Activated T-helper 1 cell treated with anti-CD3 and anti-CD28 coated beads, Interleukin-2, amount 50 U/mL, for 16 hours (primary cell): ENCODE measurements at places on chromosomes 1 and 21.

GRCh38 chr1:93588206-93588605, 93.4 kb downstream of the BCAR3 start:
- no peak for DNase-seq

DNA sequence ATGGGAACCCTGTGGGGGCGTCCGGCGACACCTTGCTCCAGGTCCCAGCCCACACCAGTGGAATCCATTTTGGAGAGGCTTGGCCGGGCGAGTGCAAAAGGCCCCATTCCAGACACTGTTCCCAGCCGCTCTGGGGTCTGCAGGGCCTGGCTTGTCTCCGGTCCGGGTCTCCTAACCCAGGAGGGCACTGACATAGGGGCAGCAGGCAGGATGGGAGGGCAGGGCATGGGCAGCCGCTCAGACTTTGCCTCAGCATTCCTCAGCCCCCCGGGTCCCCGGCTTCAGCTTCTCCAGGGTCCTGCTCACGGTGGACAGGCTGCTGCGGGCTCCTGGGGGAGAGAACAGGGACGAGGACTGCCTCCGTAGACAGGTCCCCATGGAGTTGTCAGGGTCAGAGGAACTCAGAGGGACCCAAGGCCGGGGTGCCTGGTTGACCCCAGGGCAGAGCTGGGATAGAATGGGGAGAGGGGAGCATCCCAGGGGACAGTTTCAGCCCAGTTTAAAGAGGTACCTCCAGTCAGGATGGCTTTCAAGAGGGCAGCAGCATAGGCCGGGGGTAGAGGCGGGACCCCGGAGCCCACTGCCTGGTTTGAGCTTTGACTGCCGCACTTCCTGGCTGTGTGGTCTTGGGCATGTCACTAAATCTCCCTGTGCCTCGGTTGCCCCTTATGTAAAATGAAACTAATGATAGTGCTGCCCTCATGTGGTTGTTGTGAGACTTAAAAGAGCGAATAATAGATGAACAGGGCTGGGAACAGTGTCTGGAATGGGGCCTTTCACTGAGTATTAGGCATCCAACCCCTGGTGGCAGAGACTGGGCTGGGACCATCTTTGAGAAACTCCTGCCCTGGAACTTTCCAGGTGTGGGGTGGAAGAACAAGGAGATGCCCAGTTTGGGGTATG, 3.7 kb downstream of the KNCN start:
- DNase-seq = no peak

DNA sequence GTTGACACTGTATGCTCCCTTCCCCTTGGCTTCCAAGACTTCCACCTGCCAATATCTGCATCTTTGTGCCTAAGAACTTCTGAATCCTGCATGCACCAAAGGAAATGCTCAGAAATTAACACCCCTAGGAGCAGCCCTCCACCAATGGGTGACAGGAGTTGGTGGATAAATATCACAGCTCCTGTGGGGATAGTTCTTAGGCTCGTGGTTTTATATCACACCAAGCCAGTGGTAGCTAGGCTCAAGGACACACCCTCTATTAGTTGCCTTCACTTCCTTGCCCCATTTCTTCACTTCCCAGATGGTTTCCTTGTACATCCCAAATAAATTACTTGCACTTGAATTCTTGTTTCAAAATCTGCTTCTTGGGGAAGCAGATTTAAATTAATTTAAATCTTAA, 16.9 kb upstream of the CDC14A start:
- DNase-seq = no peak

GRCh38 chr1:106879538-106879937, 176.9 kb upstream of the PRMT6 start:
- no peak for DNase-seq

DNA sequence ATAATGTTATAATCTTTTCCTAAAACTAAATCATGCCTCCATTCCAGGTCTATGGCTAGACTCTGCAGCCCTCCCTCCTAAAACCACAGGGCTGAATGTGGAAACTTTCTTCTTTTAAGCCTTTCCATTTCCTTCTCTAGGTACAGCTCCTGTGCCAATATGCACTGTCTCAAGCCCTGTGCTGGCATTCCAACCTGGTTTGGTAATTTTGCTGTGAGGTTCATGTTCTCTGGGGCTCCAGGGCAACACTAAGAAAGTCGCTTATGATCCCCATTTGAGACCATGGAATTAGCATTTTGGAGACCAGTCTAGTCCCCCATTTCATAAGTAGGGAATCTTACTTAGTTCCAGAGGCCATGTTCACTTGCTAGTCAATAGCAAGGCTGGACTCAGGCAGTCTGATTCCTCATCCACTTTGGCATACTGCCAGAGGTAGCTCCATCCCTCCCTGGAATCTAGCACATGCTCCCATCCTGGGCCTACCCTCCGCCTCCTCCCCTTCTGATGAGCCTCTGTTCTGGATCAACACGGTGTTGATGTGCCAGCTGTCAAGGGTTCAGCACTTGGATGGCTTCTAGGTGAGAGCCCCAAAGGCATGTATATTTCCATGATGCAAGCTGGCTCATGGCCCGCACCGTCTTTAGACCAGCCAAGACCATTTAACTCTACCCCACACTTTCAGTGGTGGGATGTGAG, 36.5 kb downstream of the ZMYND12 start:
- no peak for DNase-seq

DNA sequence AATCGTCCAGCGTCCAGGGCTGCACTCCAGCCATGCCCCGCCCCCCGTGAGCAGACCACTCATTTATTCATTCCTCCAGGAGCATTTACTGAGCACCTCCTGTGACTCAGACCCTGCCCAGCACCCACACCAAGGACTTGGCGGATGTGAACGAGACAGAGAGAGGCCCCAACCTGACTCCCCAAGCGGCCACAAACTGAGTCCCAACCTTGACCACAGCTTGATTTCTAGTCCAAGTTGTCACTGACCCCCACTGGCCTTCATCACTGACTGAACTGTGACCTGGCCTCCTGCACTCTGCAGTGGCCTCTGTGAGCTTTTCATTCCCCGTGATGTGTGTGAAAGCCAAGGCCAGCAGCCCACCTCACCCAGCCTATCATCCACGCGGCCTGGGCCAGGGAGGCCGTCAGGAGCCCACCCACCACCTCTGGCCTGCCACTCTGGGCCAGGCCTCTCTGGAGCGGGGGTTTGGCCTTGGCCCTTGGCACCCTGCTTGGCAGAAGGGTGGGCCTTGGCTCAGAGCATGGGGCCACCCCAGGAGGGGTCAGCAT, 19.3 kb upstream of the RUNX3 start:
- no peak for DNase-seq

DNA sequence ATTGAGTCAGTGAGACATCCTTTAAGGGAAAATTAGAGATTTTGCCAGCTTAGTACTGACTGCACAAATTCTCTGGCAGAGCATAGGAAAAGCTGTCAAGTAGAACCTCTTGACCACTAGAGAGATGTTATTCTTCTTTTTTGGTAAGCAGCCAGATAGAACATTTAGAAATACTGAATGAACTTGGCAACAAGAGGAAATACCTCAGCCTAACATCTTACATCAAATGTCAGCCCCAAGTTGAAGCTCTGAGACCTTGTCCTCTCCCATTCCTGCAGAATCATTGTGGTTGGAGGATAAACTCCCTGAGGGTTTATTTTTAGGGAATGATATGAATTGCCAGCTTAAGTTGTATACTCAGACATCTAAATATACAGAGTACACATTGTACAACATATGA, 53.5 kb downstream of the MIGA1 start:
- DNase-seq = no peak

- no peak for DNase-seq
Observed at GRCh38 chr1:15706751-15707150, 22.6 kb downstream of the PLEKHM2 start.

DNA sequence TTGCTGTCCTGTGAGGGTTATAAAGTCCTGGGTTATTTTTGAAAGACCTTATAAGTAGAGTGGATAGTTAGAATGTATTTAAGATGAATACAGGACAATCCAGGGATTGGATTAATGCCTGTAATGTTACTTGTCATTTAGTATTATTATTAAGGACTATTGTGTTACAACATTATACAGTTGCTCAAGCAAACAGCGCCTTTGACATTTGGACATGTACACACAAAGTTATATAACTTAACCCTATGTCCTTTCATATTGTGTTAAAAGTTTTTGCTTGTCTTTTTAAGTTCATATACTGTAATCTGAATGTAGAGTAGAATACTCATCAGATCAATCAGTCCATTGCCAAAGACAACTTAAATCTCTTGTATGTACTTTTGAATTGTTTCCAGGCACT, 2.0 kb downstream of the PRKAA2 start:
- no peak for DNase-seq

- no peak for DNase-seq
Observed at GRCh38 chr1:241608379-241609033, 31.7 kb downstream of the CHML start.

GRCh38 chr1:41580021-41580420, 95.5 kb upstream of the EDN2 start:
- no peak for DNase-seq

DNA sequence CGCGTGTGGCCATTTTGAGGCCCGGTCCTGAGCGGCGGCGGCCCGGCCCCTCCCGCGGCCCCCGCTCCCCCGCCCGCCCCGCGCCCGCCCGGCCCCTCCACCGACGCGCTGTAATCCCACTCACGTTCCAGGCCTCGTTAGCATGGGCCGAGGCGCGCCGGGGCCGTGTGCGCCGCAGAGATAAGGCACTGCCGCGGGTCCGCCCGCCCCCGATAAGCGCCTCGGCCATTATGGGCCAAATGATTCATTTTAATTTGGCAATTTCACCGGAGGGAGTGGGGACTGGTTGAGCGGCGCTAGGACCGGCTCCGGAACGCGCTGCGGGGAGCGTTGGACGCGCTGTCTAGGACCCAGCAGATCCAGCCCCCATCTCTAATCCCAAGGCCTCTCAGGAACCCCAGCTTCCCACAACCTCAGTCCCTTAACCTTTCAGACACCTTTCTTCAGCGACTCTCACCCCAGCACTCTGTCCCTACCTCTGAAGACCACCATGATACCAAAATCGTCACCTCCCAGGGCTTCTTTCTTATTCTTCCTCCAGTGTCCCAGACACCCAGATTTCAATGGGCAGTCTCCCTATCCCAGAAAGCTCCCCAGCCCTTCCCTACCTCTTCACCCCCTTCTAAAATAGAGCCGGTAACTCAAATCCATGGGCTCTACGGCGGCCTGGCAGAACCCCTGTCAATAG, at the start of gene TAL1:
TAL1 (minus strand) TSS at position 39 of the 688 bp plus-strand sequence. CDS start 6,337 bp downstream, outside the sequence.
- DNase-seq = no peak

- no peak for DNase-seq
Observed at GRCh38 chr1:109996476-109996875, 11.9 kb downstream of the AHCYL1 start.

- no peak for DNase-seq
Observed at GRCh38 chr1:164561472-164561871, 2.5 kb downstream of the PBX1 start.

DNA sequence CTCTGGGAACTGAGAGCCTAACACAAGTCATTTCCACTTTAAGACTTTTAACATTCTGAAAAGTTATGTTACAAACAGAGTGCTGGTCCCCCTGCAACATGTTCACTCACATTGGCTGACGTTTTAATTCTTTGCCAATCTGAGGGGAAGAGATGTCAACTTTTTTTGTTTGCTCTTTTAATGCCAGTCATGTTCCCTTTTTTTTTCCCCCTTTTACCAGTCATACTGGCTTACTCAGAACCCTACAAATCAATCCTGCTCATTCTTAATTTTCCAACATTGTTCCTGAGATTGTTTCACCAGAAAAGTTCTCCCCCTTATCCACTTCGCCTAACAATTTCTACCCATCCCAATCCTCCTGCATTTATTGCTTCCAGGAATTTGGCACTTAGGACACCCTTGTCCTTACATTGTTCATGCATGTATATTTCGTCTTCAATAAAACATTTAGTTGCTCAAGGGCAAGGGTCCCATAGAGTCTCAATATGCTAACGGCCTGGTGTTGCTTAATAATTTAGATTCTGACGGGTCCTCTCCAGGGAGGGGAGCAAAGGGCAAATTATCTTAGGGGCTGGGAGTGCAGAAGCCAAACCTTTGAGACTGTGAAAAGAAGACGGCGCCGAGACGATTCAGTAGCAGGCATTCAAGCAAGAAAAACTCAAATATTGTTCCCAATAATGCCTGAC, 624 bp upstream of the CR1L start:
- DNase-seq = no peak

GRCh38 chr1:145912128-145912641, 2.3 kb upstream of the ITGA10 start:
- DNase-seq = no peak

DNA sequence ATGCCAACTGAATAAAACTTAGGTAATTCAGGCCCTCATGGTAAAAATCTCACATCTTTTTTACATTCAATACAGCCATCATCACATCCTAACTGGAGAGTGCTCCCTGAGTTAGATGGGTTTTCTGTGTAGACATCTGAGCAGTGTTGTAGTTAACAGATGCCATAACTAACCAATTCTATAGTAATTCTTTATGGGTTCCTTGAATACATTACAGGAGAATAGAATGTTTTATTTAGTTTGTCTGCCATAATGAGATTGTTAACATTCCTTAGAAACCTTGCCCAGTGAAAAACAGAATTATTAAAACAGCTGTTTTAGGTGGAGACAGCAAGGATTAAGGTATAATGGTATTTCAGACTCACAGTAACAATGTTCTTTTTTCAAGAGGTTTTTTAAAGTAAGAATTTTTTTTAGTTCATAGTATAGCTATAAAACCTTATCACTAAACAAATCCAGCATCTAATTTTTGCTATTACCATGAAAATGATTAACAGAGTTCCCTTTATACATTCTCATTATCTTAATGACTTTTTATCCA, 95.3 kb downstream of the ATP5PO start:
- no peak for DNase-seq

DNA sequence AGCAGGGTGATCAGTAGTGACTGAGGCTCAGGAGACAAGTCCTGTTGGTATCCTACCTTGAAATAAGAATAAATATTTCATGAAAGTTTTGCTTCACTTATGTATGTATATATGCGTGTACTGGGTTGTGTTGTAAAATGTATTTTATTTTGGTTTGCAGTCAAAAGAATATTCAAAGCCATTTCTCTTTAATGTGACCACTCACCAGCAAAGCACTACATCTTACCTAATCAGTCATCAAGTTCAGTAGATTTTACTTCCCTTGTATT, 11.0 kb downstream of the SCP2 start:
- no peak for DNase-seq

GRCh38 chr1:184267747-184268146, 119.1 kb upstream of the C1orf21 start:
- DNase-seq = no peak

DNA sequence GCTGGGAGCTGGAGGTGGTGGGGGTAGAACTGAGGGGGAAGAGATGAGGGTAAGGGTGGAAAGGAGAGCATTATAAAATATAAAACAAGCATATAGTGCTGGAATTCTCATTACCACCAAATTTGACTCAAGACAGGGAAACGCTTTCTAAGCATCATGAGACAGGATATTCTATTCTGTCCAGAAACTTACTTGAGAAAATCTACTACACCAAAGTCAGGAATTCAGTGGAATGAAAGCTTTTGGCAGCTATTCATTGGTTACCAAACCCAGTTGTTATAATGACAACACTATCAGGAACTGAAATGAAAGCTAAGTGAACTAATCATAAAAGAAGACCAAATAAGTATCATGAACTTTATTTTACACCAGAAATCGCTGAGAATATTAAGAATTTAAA, 14.5 kb downstream of the AIDA start:
- DNase-seq = no peak
